ENCODE measurements at places on chromosomes 3 and 15.

- no peak for DNase-seq
These were observed 21.8 kb upstream of the CA12 start for GRCh38 chr15:63403254-63403945.

DNA sequence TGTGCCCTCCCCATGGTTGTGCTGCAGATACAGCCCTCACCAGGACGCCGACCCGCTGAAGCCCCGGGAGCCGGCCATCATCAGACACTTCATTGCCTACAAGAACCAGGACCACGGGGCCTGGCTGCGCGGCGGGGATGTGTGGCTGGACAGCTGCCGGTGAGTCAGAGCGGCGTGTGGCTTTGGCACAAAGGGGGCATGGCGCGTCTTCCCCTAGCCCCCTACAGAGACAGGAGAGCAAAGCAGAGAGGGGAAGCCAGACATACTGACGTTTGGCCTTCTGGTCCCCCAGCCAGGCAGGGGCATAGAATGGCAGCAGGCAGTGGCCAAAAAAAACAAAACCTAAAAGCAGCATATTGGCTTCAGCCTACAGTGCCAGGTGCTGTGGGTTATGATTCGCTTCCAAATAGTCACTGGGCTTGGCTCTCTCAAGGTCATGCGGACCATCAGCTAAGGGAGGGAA, 64.0 kb downstream of the MESD start:
- DNase-seq = no peak

DNA sequence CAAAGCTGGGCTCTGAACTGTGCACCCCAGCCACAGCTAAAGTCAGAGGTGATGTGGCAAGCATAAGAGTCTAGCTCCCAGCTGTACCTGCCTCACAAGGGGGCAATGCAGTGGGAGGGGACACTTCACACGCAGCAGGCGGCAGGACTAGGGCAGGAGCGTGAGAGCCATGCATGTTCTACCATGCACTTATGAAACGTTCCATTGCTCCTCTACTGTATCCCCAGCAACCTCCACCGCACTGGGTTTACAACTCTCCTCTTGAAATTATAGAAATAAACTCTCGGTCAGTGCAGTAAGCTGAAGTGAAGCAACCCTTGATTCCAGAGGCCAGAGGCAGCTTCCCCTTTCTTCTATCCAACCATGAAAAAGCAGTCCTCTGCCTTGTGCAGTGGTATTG, 298.6 kb upstream of the STT3B start:
- no peak for DNase-seq

DNA sequence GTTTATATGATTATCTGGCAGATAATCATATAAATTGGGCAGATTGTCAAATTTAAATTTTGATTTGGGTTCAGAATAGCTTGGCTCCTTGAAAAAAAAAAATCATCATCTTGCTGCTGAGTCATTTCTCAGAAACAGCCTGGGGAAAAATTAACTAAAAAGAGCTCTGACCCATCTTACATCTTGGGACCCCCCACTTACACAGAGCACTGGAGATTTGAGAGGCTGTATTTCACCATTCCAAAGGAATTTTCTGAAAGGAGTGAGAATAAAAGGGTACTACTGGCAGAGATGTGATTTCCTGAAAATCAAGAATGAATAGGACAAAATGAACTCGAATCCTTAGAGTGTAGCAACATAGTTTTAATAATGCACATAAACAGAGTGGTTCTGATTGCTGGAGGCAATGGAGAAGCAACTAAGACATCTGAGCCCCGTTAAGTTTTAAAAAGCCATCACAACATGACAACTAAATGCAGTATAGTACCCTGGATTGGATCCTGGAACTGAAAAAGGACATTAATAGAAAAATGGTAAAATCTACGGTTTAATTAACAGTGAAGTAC, 97.5 kb downstream of the RFTN1 start:
- no peak for DNase-seq

GRCh38 chr15:101037090-101037830, 118.1 kb downstream of the LRRK1 start:
- DNase-seq = no peak
